ENCODE measurements at places on chromosomes 5 and 9.

DNA sequence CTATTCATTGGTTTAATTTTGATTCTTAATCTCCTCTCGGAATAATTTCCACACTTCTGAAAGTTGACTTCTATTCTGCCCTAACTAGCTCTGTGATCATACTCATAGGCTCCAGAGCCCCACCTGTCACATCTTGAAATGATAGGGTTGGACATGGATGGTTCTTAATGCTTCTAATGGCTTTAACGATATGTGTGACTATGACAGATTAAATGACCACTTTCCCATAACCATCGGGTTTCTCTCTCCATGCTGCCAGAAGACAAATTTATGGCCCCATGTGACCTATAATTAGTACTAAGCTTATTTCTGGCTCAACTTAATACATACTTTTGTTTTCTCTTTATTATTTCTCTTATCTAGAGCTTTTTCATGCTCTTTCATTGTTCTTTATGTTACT lies 251.1 kb upstream of the TUT7 start:
- no peak for DNase-seq

DNA sequence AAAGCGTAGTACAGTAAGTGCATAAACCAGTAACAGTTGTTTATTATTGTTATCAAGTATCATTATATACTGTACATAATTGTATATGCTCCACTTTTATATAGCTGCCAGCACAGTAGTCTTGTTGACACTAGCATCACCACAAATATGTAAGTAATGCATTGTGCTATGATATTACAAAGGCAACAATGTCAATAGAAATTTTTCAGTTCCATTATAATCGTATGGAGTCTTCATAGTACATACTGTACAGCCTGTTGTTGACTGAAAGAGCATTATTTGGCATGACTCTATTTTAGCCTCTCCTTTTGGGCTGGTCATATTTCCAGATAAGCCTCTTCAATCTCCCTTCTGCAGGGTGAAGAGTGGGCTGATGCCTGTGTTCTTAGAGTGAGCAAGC lies 40.4 kb downstream of the CFAP95 start:
- DNase-seq: no peak

GRCh38 chr9:109206670-109207069 lies 39.6 kb upstream of the FRRS1L start:
- no peak for DNase-seq

DNA sequence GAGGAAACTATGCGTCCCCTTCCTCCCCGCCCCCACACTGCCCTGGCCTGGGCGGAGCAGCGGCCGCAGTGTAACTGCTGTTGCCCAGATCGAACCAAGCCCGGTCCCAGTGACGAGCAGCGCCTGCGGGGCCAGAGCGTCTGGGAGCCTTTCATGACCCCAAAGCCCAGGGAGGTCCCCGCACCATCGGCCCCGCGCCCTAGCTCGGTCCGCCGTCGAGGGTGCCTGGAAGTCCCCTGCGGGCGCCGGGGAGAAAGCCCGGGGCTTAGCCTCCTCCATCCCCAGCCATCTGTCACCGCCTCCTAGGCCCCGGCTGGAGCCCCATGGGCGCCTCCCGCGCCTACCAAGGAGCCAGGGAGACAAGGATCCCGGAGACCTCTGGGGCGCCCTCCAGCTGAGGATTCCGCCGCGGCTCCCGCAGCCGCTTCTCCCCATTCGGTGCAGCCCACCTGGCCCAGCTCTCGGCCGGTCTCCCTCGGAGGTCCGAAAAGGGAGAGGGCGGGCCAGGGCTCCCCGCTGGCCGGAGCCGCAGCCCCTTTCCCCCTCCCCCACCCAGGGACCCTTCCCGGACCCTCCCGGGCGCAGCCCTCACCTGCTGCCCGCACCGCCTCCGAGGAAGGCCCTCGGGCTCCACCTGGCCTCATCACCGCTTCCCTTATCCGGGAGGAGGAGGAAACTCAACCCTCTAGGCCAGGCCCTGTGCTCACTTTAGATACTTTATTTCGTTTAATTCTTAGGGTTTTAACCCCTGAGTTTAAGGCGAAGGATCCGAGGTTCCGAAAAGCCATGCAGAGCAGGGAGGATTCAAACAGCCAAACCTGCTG lies 45.6 kb downstream of the APTX start:
- no peak for DNase-seq

- DNase-seq: no peak
These were observed 21.1 kb downstream of the TLE4 start for GRCh38 chr9:79592726-79593493.

- DNase-seq: no peak
These were observed 33.0 kb upstream of the SLC1A3 start for GRCh38 chr5:36573438-36573837.

- no peak for DNase-seq
These were observed 111.3 kb downstream of the STK32A start for GRCh38 chr5:147346006-147346561.

- no peak for DNase-seq
These were observed 62.2 kb upstream of the SLC12A2 start for GRCh38 chr5:128021411-128021810.

DNA sequence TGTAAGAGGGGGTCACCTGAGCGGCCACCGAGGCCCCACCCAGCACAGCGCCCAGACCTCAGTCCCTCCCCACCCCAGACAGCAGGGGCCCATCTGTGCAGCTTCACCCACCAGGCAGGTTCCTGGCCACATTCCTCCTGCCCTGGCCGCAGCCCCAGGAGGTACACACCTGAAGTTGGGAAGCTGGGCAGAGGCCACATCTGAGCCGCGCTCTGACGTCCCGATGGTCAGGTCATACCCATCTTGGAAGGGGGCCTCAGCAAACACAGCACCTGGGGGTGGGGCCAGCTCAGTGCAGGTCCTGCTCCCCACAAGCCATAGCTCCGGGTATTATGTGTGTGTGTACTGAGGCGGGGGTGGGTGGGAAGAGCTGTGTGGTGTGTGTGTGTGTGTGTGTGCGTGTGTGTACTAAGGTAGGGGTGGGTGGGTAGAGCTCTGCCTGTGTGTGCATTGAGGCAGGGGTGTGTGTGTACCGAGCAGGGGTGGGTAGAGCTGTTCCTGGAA lies 5.6 kb downstream of the SPOUT1 start:
- DNase-seq: no peak

DNA sequence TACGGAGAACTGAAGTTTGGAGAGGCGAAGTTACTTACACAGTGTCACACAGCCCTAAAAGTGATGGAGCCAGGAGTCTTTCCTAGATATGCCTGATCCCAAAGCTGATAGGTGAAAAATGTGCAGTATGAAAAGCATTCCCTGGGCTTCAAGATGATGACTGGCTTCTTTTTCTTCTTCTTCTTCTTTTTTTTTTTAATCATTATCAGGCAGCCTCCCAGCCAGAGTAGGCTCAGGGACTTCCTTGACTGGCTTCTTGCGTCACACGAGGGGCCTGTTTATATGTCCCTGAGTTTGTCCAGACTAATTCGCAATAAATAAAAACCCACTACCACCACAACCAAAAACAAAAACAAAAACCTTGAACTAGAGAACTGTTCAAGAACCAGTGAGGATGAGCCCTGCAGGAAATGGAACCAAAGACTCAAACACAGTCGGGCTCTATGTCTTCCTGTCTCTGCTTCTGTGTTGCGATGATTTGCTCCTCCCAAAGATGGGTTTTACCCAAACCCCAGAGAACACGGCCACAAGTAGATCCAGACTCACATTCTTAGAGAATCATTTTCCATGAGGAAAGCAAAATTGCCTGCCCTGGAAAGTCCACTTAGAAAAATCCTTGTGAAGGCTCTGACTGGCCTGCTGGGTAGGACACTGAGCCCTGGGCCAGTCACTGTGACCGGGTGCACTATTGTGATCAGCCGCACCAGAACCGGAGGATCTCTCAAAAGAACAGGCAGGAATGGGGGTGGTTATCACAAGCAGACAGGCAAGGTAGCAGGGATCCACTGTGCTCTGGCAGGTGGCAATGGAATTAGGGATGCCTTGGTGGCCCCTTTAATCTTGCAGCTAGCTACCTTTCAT lies 38.0 kb upstream of the ADAM19 start:
- no peak for DNase-seq

DNA sequence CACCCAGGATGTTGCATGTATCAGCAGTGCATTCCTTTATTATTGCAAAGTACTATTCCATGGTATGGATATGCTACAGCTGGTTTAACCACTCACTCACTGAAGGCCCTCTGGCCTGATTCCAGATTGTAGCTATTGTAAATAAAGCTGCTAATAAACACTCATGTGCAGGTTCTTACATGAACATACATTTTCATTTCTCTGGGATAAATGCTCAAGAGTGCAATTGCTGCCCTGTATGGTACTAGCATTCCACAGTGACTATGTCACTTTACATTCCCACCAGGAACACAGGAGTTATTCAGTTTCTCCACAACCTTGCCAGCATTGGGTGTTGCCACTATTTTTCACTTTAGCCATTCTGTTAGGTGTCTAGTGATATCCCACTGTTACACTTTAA lies 267.6 kb downstream of the SPOCK1 start:
- no peak for DNase-seq

DNA sequence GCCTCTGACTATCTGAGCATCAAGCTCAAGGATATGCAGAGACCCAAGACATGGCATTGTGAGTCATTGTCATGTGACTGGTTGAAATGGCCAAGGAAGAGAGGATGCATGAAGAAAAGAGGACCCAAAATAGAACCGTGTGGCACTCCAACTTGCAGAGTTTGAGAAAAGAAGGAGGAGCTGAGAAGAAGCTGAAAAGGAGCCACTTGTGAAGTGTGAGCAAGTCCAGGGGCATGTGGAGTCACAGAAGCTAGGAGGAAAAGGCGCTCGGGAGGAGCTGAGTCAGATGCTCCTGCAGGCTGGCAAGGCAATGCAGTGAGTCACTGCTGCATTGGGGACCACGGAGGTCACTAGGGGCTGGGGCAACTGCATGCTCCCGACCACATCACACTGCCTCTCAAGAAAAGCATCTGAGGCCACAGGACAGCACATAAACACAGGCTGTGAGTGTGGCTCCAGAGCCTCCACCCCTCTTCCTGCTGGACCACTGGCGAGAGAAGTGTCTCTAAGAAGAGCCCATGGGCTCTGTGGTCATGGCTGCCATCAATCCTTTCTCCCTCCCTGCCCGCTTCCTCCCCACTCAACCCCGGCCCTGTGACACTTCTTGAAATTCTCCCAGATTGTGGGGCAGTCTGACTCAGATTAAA lies 197.6 kb downstream of the DRD1 start:
- no peak for DNase-seq

GRCh38 chr9:35340046-35340445 lies 149.9 kb upstream of the RUSC2 start:
- no peak for DNase-seq

DNA sequence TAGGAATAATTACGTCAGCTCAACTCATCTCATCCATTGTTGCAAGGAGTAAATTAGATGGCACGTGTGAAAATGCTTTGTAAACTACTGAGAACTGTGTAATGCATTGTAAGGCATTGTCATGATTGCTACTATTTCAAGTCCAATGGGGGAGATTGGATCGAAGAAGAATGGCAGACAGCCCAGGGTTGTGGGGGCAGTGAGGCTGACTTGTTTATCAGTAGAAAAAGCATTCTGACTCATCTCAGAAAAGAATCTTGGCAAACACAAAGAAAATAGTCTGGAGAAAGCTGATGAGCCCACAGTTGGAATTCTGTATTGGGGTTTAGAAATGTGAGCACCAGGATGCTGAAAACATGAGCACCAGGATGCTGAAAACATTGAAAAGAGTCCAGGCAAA lies 28.0 kb upstream of the DAP start:
- no peak for DNase-seq

GRCh38 chr5:155772009-155772662 lies 554.8 kb upstream of the SGCD start:
- DNase-seq: no peak

DNA sequence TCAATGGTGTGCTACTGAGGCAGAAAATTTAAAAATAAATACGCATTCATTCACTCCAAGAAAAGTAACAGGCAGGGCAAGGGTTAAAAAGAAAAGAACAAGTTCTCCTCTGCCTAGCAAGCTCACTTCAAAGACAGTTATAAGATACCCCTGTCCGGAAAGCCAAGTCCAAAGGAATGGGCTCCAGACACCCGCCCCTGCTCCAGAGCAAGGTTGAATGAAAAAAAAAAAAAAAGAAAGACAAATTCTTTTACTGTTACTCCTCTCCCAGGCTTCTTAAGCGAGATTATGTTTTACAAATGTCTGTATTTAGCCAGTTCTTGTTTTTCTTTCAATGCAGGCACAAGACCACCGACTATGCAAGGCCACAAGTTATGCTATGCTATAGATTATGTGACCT lies 9.1 kb upstream of the ANXA2R start:
- no peak for DNase-seq

DNA sequence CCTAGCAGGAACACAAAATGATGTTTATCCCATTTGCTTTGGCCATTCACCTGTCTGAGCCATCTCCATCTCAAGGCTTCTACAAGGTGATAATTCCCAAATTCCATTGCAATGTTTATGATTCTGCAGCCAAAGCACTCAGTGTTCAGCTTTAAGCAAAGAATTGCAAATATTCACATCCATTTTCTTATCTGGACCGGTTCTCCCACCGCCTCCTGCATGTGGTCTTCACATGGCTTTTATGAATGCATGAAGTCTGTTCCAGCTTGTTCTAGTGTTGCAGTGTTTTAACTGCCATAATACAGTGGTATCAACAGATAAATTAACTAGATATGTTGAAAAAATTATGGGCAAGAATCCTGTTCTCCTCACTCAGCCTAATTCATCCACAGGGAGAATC lies 443.0 kb upstream of the KLF4 start:
- no peak for DNase-seq

DNA sequence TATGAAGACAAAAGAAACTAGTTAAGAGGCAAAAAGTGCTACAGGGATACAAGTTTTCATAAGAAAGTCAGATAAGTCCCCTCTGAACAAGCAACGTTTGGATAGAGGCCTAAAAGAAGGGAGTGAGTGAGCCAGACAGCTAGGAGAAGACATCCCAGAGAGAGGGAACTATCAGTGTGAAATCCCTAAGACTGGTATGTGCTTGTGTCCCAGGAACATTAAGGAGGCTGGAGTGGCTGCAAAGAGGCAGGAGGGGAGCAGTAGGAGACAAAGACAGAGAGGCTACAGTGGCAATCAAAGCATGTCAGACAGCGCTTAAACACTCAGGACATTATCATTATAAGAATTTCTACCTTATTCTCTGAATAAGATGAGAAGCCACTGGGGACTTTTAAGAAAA lies 139.1 kb upstream of the STK32A start:
- no peak for DNase-seq

DNA sequence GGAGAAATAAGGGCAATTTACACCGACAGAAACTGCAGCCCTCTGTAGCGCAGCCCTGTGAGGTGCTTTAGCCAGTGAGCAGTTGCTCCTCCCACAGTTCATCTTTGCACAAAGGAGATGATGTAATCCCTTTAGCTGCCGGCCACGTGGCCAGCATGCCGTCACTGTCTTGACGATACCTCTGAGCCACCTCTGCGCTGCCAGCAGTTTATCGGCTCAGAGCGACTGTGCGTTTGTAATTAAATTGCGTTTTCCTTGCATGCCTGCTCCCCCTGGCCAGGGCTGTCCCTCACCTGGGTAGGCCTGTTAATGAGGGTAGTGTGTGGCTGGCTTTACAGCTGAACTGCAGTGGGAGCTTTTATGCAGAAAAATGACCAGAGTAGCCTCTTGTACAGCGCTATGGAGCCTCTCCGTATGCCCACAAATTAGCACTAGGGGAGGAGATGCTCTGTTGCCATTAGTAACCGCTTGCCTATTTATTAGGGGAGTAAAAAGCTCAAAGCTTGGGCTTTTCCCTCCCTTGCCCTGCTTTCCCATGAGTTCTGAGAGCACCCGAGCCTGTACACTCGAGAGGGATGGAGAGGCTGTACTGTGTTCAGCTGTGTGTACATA lies 107.0 kb downstream of the TRIO start:
- peak; percentile 68 for DNase-seq
